ENCODE measurements at places on chromosomes 12 and 14.
A peak's percentile ranks its signal among the peaks of the same experiment; 100 is the strongest.

DNA sequence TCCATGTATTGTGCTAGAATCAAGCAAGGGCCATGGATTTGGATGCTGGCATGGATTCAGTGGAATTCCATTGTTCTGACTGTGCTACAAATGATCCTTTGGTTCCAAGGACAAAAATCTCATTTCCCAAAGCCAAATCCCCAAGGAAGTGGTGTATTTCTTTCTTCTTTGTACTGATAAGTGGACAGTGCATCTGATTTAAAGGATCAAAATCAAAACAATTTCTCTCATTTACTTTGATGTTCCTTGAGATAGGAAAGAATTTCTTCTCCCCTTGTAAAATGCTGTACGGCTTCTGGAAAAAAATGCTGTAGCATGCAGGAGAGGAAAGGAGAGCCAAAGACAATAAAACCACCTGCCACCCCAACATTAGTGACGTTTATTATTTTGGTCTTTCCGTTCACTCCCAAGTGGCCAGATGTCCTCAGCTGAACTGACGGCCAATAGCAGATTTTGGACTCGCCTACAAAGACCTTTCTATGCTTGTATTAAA is 185.7 kb downstream of the PRKD1 start:
- no peak for DNase-seq

- DNase-seq: no peak
These were observed 384.8 kb downstream of the BMP4 start for GRCh38 chr14:53571641-53572328.

DNA sequence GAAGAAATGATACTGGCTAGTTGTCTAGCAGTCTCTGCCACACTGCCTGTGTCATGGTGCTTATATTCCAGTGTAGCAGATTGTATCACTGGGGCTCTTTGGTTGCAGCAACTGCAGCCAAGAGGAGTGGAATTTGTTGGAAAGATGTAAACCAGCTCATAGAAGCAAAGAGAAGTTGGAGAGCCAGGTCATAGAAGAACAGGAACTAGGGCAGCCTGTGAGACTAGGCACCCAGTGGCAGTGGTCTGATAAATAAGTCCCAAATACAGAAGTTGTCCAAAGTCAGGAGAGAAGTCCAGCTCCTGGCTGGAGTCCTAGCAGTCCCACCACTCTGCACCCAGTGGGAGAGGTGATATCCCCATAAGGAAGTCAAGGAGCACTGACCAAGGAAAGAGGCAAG is 172.5 kb upstream of the ARID2 start:
- DNase-seq: no peak

- DNase-seq: no peak
These were observed 2.1 kb downstream of the IFI27L2 start for GRCh38 chr14:94127330-94127729.

GRCh38 chr12:2963760-2964292 is 4.6 kb downstream of the TEAD4 start:
- DNase-seq: no peak

- no peak for DNase-seq
These were observed 30.6 kb downstream of the CMKLR1 start for GRCh38 chr12:108308395-108309085.

DNA sequence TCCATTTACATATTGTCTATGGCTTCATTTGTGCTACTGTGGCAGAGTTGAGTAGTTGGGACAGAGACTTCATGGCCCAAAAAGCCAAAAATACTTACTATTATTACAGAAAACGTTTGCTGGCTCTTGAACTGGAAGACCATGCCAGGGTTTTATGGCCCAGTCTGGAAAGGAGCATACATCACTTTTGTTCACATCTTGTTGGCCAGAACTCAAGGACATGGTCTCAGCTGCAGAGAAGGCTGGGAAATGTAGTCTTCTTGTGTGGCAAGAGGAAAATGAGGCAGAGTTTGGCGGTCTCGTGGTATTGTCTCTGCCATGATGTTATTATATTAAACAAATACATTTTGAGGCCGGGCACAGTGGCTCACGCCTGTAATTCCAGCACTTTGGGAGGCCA is 509.6 kb downstream of the MED13L start:
- DNase-seq: no peak

GRCh38 chr12:128455851-128456250 is 188.9 kb downstream of the TMEM132C start:
- no peak for DNase-seq

DNA sequence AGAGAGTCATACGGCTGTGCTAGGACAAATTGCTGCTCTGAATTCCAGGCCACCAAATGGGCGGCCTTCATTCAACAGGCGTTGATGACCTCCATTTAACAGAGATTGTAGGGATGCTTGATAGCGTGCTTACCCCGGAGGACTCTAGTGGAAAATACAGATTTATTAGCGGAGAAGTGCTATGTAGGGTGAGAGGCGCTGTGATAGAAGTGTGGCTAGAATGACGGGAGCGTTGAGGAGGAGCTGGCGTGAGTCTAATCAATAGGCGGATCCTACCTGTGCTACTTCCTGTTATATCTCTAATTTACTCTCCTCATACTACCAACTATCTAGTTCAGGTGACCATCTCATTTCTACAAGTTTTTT is 668 bp downstream of the MRPS35 start:
- DNase-seq: no peak

DNA sequence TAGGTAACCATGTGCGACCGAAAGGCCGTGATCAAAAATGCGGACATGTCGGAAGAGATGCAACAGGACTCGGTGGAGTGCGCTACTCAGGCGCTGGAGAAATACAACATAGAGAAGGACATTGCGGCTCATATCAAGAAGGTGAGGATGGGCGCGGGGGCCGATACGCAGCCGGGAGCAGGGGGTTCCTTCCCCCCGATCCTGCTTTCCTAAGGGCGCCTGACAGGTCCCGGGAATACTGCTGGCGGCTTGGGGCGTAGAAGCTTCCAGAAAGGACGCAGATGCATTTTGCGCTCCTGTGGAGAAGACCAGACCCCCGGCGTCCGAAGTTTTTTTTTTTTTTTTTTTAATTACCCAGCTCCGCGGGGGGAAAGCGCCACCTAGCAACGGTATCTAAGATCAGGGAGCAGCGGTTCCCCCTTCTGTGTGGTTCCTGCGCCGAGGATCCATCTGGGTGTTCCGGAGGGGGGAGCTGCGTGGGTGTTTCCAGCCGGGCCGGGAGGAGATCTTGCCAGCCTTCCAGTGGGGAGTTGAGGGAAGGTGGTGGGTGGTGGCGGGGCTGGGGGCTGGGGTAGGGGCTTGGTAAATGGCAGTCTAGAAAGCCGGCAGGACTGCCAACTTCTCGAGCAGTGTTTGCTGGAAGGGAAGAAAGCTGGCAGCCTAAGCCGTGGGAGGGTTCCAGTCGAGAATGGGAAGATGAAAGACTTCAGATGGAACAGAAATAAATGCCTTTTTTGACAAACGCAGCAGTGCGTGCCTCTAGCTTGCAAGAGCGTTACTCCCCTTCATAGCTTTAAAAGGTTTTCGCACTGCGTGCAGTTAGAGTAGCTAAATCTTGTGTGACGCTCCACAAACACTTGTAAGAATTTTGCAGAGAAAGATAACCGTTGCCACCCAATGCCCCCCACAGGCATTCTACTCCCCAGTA is 764 bp downstream of the DYNLL1 start:
- DNase-seq: peak; percentile 33

GRCh38 chr12:56749359-56749758 is 2.8 kb downstream of the PRIM1 start:
- DNase-seq: no peak

- DNase-seq: no peak
These were observed 8.7 kb upstream of the GPR132 start for GRCh38 chr14:105073720-105074600.

- DNase-seq: no peak
These were observed 485.4 kb downstream of the NAV3 start for GRCh38 chr12:78316136-78316535.

DNA sequence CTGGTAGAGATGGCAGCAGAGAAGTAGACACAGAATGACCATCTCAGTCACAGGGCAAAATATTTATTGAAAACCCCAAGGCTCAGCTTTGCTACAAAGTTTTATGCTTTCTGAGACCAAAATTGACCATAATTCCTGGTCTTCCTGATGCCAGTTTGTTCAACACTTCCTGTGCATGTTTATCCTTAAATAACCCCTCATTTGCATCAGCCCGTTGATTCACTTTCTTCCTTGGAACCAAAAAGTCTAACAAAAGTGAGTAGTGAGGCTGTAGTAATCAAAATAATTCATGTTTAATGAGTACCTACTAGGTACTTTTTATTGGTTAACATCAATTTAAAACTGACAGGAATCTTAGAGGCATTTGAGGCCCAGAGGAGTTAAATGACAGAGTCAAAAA is 51.7 kb downstream of the TRHDE start:
- no peak for DNase-seq

DNA sequence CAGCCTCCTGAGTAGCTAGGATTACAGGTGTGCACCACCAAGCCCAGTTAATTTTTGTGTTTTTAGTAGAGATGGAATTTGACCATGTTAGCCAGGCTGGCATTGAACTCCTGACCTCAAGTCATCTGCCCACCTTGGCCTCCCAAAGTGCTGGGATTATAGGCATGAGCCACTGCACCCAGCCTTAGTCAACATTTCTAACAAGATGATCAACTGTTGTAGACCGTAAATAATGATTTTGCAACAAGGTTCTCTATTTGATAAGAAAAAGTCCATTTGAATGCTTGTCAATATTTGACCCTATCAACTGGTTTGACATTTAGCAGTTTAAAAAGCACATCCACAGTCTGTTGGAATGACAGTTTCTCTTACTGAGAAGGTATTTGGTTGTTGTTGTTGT is 25.2 kb upstream of the NRDE2 start:
- DNase-seq: no peak

DNA sequence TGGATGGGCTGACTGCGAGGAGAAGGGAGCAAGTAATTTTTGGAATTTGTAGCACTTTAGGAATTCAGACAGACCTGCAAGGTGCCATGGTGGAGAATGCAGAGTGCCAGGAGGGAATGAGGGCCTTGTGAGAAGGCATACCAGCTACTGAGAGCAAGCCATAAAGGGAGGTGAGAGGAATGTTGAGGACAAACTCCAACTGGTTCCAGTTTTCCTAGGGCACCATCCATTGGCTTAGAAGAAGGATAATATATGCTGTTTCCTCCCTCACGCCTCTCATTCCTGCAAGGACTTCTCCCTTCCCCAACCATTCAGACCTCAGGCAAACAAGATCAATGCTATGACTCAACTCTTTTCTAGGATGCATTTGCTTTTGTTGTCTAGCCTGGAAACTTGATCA is 11.2 kb upstream of the DAAM1 start:
- no peak for DNase-seq

DNA sequence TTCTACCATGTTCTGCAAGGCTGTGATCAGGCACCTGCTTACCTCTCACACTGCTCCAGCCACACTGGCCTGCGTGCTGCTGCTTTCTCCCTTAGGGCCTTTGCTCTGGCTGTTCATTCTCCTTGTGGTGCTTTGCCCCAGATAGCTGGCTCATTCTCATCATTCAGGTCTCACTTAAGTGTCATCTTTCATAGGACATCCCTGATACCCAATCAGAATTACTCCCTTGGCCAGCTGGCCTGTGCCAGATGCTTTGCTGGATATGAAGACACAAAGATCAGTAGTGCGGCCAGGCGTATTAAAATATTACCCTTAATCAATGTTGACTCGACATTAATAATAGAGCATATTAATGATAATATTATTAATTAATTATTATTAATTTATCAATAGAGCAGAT is 143.8 kb upstream of the FGD4 start:
- DNase-seq: no peak

GRCh38 chr14:85444635-85445034 is 85.3 kb upstream of the FLRT2 start:
- no peak for DNase-seq

DNA sequence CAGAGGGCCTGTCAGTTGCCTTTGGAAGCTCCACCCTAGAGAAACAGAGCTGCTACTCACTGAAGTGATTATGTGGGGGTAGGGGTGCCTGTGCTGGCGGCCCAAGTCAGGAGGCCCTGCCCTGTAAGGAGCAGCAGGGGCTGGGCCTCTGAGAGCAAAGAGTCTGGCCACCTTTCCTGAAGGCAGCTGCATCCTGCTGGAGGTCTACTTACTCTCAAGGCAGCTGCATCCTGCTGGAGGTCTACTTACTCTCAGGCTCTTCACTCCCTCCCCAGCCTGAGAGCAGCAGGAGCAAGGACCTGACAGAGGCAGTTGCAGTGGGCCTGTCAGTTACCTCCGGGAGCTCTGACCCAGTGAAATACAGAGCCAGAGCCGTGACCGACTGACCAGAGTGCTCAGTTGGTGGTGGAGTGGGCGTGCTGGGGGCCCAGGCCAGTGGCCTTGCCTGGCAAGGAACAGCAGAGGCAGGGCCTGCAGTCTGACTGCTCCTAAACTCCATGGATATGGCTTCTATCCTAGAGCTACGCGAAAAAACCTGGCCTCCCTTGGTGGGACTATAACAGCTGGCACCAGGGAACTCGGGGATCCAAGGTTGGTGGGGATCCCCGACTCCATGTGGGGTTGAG is 32.3 kb downstream of the RAD51B start:
- no peak for DNase-seq

- DNase-seq: no peak
These were observed 132.4 kb upstream of the NEDD1 start for GRCh38 chr12:96774496-96775256.

- no peak for DNase-seq
These were observed at the start of gene HHIPL1 for GRCh38 chr14:99644723-99645544. Gene HHIPL1 (plus strand): TSS chr14:99645129. CDS start chr14:99645208, 79 bp downstream.

- peak; percentile 55 for DNase-seq
These were observed 46.2 kb downstream of the KDM2B start for GRCh38 chr12:121534495-121535148.

DNA sequence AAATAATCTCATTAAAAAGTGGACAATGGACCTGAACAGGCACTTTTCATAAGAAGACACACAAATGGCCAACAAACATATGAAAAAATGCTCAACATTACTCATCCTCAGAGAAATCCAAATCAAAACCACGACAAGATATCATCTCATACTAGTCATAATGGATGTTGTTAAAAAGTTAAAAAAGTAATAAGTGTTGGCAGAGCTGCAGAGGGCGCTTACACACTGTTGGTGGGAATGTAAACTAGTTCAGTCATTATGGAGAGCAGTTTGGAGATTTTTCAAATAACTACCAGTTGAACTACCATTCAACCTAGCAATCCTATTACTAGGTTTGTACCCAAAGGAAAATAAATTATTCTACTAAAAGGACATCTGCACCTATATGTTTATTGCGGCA is 47.2 kb downstream of the FOXG1 start:
- no peak for DNase-seq

DNA sequence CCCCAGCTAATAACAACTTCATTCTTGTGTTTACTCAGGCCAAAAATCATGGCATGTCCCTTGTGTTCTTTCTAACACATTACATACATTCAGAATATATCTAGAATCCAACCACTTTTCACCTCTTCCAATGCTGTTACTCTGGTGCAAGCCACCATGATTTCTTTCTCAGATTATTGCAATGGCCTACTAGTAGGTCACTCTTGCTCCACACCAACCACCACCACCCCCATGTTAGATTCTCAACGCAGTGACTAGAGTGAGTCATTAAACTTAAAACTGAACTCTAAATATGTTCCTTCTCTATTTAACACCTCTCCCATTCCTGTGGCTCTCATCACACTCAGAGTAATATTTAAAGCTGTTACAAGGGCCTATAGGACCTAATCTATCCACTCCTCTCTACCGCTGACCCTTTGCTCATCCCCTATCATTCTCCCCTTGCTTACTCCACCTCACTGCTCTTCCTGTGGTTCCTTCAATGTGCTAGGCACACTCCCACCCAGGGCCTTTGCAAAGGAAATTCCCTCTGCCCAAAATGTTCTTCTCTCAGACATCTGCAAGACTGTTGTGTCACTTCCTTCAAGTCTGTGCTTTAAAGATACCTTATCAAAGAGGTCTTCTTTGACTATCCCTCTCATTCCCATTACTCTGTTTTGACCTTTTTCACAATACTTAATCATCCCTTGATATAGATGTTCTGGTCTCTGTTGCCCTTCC is 6.6 kb downstream of the RTN1 start:
- DNase-seq: no peak

Measured in activated T-cell treated with anti-CD3 and anti-CD28 coated beads for 24 hours (primary cell).